Dorsolateral prefrontal cortex (tissue), 122 donors: ENCODE measurements at places on chromosomes 7 and 10. TPM values are rescaled to one million over a fixed set of nuclear protein-coding genes. Genes with fewer than 3 reads are reported as not detected.

- no peak for DNase-seq
These were observed 86.7 kb downstream of the MICU1 start for GRCh38 chr10:72539137-72539536.

The EBF3 gene
- not detected for total RNA-seq

The LFNG gene
- 16.9 TPM for total RNA-seq

The TRIM56 gene
- 15.8 TPM for total RNA-seq

The ADRA2A gene
- 5.7 TPM for total RNA-seq

The MYO1G gene
- total RNA-seq: 6.1 TPM
